EH (cell line): ENCODE measurements at places on chromosomes 5 and 9.

DNA sequence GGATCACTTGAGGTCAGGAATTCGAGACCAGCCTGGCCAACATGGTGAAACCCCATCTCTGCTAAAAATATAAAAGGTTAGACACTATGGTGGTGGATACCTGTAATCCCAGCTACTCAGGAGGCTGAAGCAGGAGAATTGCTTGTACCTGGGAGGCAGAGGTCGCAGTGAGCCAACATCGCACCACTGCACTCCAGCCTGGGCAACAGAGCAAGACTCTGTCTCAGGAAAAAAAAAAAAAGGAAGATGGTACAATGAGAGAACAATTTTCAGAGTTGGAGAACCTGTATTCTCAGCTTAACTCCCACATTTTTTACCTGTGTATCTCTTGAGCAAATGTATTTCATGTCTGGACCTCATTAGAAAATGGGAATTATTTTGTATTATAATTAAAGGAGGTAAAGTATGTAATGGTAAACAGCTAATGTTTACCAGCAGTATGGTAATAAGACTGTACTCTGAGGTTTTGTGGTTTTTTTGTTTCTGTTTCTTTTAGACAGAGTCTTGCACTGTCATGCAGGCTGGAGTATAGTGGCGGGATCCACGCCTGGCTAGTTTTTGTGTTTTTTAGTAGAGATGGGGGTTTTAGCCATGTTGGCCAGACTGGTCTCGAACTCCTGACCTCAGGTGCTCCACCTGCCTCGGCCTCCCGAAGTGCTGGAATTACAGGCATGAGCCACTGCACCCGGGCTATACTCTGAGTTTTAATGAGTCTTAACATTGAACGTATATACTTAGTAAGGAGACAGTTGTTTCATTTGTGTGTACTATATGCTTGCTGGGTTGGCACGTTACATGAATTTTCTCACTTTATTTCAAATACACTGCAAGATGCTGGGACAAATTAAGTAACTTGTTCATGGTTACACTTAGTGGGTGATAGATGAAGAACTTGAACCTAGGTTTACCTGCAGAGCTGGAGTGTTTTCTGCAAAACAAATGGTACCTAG, 16.2 kb downstream of the UHRF2 start:
- DNase-seq: no peak

DNA sequence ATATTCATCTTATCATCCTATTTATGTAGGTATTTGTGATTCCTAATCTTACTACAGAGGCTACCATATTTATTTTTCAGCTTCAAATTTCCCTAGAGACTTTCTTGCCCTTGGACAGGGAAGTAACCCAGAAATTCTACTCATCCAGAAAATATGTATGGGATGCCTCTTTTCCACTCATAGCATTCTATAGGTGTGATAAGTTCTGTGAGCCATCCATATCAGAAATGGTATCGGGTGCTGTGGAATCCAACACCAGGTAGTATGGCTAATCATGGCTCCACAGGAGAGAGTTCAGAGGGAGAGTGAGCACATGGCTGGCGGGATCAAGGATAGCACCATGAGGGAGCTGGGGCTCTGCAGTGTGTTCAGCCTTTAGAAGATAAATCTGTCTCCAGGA, 349.3 kb upstream of the ACTBL2 start:
- peak; percentile 40 for DNase-seq

GRCh38 chr9:126549246-126550006, 64.3 kb upstream of the LMX1B start:
- DNase-seq: no peak

GRCh38 chr9:3912817-3913216, 387.0 kb upstream of the RFX3 start:
- DNase-seq: peak; percentile 82

GRCh38 chr5:159912033-159912800, 4.1 kb upstream of the ADRA1B start:
- peak; percentile 92 for DNase-seq

- no peak for DNase-seq
Observed at GRCh38 chr5:171506951-171507350, 87.5 kb downstream of the FGF18 start.
